ENCODE measurements at places on chromosomes 11 and 22.

DNA sequence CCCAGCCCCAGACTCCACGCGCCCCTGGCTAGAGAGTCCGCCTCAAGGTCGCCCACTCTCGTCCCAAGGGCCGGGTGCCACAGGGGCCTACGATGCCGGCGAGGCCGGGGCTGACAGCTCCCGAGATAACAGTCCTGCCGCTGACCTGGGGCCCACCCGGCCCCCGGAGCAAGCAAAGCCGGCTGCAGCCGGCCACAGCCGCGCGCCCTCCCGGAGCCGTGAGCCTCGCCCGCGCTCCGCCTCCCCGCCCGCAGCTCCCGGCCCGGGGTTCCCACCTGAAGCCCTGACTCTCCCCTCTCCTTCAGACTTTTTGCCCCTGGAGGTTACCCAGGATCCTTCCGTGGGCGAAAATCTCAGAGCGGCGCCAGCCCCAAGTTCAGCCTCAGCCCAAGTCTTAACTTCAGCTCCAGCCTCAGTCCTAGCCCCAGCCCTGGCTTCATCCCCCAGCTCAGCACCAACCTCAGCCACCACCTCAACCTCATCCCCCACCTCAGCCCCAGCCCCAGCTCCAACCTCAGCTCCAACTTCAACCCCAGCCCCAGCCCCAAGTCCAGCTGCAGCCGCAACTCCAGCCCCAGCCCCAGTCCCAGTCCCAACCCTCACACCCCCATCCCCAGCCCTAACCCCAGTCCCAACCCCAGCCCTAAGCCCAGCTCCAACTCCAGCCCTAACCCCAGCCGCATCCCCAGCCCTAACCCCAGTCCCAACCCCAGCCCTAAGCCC, 1.7 kb downstream of the KLHDC7B start:
- DNase-seq, result peak; percentile 29

DNA sequence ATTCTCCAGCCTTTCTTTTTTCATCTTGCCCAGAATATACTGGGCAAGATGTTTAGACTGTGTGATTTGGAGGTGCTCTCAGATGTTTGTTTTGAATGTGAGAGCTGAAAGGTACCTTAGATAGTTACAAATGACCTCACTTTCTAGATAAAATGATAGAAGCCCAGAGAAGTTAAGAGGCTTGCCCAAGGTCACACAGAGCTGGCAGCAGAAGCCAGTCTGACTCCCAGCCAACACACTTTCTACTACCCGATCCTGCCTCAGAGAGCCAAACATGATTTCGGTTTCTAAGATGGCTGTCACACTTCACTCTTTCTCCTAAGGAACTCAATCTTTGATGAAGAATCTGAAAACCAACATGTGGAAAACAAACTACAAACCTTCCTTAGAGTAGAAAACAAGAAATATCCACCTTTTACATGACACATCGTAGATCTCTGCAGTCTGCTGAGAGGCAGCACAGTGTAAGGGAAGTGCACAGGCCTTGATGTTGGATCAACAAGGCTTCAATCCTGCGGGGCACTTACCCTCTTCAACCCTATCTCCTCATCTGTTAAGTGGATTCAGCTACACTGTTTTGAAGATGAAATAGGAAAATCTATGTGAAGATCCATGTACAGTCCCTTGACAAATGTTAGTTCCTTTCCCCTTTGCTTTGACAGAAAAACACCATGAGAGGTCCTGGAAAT, 58.6 kb downstream of the SYTL2 start:
- no peak for DNase-seq

DNA sequence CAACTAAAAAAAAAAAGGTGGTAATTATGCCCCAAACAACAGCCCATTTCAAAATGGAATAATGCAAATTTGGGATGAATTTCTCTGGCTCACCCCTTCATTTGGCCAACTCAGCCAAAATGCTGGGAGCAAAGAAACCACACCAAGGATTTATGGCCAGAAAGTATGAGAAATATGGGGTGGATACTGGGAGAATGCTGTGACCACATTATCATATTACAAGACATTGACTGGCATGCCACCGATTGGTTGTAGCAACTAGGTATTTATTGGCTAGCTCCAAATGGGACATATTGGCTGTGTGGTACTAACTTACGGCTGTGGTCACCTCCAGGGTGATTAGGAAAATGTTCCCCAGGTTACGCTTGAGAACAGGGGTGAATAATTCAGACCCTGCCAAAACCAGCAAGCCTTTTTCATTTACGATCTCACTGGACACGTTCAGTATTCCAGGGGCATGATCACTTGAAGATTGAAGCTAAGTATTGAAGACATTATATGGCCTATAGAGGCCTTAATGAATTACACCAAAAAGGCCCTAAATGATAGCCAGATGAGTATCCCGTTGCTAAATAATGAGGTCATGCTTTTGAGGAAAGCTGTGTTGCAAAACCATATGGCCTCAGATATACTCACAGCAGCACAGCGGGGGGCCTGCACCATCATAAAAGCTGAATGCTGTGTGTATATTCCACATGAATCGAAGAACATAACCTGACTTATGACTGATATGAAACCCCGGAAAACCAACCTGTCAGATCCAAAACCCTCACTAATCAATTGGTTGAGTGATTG, 3.8 kb upstream of the FDX1 start:
- no peak for DNase-seq

DNA sequence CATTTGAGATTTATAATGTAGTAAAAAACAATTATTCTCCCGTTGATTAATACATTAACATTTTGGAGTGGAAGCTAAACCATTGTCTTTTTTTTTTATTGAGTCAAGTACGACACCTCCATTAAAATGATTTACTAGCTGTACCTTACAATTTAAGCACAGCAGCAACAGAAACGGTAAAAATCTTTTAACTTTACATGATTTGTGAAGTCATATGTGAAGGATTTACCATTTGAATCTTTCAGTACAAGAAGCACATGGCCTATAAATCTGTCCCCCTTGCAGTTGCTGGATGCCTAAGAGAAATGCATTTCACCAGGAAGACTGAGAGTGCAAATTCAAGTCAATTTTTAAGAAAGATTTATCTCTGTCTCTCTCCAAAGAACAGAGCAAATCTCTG, 324.6 kb downstream of the CADM1 start:
- no peak for DNase-seq

- no peak for DNase-seq
Measured at GRCh38 chr11:118033443-118033842, 43.4 kb upstream of the TMPRSS4 start.

- DNase-seq, result no peak
Measured at GRCh38 chr22:40179526-40179925, 1.8 kb downstream of the TNRC6B start.

GRCh38 chr11:59199546-59200422, 12.9 kb downstream of the MPEG1 start:
- no peak for DNase-seq

GRCh38 chr11:117230286-117230961, 1.4 kb downstream of the PCSK7 start:
- no peak for DNase-seq
